ENCODE measurements at places on chromosomes 11 and 22.

DNA sequence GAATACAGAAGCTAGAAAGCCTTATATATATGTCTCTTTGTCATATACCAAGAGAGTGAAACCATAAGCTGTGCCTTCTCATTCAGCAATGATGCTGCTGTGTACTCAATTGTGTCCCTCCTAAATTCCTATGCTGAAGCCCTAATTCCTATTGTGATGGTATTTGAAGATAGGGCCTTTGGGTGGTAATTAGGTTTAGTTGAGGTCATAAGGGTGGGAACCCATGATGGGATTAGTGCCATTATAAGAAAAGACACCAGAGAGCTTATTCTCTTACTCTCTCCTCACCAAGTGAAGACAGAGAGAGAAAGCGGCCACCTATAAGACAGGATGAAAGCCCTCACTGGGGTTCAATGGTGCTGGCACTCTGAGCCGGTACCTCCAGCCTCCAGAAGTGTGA, 1191.3 kb upstream of the TENM4 start:
- DNase-seq, result no peak

DNA sequence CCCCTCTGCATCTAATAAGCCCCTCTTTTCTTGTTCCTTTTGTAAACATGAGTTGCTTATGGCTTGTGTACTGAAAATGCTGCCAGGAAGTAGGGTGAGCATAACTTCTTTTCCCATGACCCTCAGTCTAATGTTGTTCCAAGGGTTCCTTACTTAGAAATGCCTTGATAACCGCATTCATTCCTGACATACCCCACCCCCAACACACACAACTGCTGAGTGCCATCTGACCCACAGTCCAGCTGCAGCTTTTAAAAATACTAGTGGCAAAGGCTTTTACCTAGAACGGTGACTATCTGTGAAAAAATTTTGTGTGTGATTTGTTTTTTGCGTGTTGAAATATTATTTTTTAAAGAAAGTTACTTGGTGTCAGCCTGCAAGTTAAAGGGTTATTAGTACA, 52.6 kb downstream of the ARHGAP42 start:
- peak; percentile 39 for DNase-seq

GRCh38 chr11:112016088-112016764, 9.0 kb upstream of the DLAT start:
- DNase-seq, result no peak

- no peak for DNase-seq
Observed at GRCh38 chr22:42892571-42893316, 35.7 kb upstream of the ARFGAP3 start.

- no peak for DNase-seq
Observed at GRCh38 chr11:78539506-78539905, 35.2 kb downstream of the NARS2 start.

- peak; percentile 4 for DNase-seq
Observed at GRCh38 chr11:1943576-1943975, 3.6 kb upstream of the MRPL23 start.

DNA sequence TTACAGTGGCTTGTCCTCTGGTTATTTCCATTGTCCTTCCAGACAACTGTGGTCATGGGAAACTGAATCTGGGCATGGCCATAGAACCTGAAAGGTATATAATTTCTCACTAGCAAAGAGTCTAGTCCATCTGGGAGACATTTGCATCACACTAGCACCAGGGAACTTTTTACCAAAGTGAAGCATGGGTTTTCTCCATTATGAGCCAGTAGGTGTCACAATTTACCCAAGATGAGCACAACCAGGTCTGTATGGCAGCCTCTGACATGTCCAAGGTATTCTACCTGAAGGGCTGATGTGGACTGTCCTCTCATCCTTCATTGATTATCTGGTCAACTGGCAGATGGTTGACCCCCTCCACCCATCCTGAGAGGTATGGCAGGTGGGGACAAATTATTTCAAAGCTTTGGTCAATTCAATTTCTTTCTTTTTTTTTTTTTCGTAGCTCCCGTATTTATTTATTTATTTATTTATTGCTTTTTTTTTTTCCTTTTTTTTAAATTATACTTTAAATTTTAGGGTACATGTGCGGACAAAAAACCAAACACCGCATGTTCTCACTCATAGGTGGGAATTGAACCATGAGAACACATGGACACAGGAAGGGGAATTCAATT, 425.9 kb downstream of the TMEM135 start:
- no peak for DNase-seq

- DNase-seq, result peak; percentile 79
Observed at GRCh38 chr11:62400760-62401159, 18.1 kb upstream of the SCGB1A1 start.

DNA sequence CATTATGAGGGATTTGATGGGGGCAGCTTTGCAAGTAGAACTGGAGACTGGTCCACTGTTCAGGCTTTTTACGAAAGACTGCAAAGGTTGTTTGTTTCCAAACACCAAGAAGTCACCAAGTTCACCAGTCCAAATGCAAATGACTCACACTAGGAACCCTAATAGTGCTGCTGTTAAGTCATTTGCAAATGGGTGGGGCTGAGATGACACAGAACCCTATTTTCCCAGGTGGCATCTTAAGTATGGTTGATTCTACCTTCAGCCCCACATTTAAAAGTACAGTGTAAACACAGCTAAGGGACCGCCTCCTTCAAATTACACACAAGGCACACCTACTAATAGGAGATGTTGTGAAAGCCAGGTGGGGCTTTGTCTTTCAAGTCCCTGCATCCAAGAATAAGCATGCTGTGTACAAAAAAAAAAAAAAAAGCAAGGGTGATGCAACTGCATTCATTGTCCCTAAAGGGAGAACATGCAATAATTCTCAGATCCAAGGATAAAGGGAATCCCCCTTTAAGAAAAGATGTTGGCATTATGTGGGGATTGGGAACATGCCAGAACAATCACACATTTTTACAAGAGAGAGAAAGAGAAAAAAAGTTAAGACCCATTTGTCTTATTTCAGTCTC, 27.3 kb downstream of the BDNF start:
- DNase-seq, result no peak

DNA sequence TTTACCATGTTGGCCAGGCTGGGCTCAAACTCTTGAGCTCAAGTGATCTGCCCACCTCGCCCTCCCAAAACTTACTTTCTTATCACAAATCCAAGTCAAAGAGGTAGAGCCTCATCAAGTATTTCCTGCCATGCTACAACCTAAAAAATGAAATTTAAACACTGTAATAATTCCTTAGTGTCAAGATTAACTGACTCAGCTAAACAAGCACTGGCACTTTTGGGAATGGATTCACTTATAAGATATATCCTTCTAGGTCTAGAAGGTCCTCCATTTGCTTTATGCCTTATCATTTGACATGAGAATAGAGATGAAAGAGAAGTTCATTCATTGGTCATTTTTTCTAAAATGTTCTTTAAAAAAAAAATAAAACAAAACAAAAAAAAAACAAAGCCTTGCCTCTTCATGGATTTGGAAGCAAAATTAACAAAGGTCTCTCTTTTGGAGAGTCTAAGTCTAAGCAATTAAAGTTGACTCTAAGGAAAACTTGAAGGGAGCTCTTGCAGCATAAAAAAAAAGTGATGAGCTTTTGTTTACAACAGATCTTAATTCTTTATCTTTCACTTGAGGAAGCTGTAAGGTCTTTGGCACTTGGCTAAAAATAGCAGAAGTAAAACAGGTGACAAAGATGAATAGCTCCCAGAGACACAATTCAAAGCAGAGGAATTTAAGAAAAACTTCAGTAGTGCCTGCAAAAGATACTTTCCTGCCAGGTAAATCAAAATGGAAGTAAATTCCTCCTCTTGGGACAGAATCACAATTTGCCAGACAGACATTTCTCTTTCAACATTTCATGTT, 50.3 kb downstream of the CADM1 start:
- no peak for DNase-seq

DNA sequence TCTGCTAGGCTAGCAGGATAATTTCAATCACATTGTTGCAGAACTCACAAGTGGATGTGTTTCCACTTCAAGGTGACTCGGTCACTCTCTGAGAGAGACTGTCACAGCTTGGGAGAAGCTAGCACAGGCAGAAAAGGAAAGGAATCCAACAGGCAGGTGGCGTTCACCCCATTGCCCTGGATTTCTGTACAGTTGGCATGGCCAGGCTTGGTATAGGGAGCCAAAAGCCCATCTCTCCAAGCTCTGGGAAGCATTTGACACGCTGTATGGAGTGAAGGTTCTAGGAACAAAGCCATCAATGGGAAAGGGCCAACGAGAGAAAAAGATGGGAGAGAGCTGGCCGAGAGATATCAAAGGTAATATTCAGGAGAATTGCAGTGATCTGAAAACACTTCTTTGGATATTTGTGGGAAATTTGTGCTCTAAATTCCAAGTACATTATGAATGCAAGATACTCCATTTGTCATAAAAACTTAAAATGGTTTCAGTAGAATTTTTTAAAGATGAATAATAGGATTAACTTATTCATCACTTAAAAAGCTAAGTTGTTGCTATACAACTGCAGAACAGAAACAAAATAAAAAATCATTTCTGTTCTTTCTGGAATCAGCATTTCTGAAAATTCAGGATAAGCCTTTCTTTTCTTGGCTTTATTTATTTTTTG, 223.5 kb upstream of the NTM start:
- DNase-seq, result no peak

DNA sequence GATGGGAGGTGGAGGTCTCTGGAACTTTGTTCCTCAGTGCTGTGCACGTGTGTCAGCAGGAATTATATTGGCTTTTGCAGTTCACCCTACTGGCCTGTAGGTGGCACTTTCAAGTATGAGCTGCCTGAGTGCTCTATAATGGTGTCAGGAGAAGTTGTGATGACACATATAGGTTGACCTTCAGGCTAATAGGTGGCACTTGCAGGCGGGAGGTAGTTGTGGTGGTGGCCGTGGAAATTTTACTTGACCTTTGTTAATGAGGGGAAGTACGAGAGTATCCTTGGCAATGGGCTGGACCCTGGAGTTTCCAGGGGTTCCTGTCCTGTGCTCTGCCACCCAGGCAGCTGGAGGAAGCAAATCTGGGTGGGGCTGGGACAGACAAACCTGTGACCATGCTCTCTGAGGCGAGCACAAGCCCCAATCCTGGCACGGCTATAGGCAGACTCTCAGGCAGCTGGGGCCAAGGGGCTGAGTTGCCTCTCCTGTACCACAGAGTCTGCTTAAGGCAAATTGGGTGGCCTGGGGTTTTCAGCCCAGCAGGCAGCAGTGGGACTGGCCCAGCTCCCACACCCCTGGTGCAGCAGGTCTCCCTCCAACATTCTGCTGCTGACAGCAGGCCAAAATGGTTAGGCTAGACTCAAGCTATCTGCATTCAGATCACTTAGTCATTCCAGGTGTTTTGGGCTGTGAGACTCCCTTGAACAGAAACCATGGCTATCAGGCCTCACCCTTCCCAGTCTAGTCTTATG, 147.5 kb upstream of the CTSC start:
- DNase-seq, result peak; percentile 35

DNA sequence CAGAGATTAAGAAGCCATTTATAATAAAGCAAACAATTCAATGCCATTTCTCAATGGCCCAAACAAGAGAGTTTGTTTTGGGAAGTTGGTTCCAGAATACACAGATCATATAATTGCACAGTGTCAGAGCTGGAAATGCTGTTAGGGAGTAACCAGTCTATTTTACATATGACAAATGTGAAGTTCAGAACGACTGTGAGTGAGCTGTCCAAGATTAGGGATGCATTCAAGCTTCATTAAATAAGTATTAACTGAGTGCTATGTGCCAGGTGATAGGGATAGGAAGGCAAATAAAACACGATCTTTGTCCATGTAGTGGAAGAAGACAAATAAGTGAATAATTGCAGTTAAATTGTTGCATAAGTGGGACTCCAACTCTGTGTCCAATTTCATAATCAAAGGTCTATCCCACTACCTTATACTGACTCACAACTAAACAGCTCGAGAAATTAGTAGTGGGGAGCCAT, 33.1 kb upstream of the PICALM start:
- DNase-seq, result no peak

GRCh38 chr11:27291302-27291889, 71.6 kb downstream of the CCDC34 start:
- no peak for DNase-seq

- DNase-seq, result no peak
Observed at GRCh38 chr11:41301023-41301422, 158.4 kb downstream of the LRRC4C start.

DNA sequence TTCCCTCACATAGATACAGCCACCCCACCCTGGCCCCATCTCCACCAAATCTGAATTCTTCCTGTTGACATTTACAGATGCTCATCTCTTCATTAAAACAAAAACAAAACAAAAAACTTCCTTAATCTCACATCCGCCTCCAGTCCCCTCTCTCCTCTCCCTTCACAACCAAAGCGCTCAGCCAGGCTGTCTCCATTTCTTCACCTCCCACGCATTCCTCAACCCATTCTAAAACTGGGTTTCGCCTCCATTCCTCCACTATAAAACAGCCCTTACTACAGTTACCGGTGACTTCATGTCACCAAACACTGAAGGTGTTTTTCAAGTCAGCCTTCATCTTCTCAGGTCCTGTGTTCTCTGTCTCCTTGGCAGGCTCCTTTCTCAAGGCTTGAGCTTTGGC, 9.6 kb downstream of the BACE1-AS start:
- DNase-seq, result no peak

DNA sequence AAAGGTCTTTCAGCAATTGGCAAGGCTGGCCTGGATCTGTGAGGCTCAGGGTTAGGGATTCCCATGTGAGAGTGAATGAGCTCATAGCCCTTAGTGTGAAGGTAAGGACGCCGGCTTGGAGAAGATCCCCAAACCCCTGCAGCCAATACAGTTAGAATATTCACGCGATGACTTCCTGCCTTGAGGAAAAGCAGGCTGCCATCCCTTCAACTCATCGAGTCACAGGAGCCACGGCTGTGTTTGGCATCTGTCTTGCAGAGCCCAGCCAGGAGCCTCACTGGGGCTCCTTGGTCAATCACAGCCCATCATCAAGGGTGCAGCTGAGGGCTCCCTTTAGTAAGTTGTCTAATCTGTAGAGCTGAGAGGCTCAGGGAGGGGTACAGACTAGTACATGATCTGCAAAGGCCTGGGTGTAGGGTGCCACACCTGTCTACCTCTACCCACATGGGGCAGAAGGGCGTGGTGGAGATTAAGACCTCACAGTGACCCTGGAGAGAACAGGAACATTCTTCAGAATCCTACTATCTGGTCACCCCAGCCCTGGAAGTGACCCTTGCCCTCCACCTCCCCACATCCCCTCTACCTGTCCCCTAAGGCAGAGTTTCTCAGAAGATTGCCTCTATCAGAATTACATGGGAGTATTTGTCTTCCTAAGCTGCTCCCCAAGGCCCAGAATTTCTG, 18.5 kb downstream of the IL10RA start:
- no peak for DNase-seq

DNA sequence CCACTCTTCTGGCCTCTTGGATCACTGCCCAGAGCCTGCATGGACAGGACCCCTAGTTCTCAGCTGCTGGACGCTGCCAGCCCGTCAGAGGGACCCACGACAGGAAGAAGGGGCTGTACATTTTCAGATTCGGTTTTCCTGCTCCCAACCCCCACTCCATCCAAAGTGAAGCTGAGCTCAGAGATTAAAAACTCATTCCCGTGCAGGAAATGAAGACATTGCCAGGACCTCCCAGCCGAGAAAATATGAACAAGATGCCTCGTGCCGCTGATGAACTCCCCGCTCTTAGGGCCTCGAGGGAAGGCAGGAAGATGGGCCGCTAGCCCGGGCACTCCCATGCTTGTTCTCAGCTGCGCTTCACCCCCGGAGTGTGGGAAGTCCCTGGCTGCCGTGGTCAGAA, 36.1 kb downstream of the RPUSD4 start:
- DNase-seq, result no peak

- DNase-seq, result no peak
Observed at GRCh38 chr11:93512949-93513667, 30.1 kb downstream of the SMCO4 start.

- no peak for DNase-seq
Observed at GRCh38 chr11:85048801-85049200, 578.3 kb downstream of the DLG2 start.
